ENCODE measurements at places on chromosomes 13 and 19. TPM values are rescaled to one million over a fixed set of nuclear protein-coding genes. Genes with fewer than 3 reads are reported as not detected.

ERICH4 gene
- not detected for total RNA-seq

CIC gene
- total RNA-seq, result 20.6 TPM

C1QTNF9B gene
- total RNA-seq, result not detected

CYP2F1 gene
- not detected for total RNA-seq

CBLC gene
- total RNA-seq, result not detected

ZNF540 gene
- total RNA-seq, result 0.17 TPM

NKPD1 gene
- 0.37 TPM for total RNA-seq

SLC5A5 gene
- not detected for total RNA-seq

ZNF878 gene
- 0.17 TPM for total RNA-seq

LILRB1 gene
- not detected for total RNA-seq

ZNF729 gene
- total RNA-seq, result not detected

CYP4F2 gene
- not detected for total RNA-seq

MBD3L5 gene
- total RNA-seq, result not detected

CPAMD8 gene
- total RNA-seq, result 2.0 TPM

TGFB1 gene
- 74.5 TPM for total RNA-seq

CGB2 gene
- not detected for total RNA-seq

LAIR2 gene
- total RNA-seq, result not detected

MTUS2 gene
- total RNA-seq, result not detected

SERPINE3 gene
- total RNA-seq, result 0.09 TPM

ZNF575 gene
- total RNA-seq, result not detected

OR7E24 gene
- not detected for total RNA-seq

All from dermis blood vessel endothelial cell (primary cell).